ENCODE measurements at places on chromosomes 7 and 10. TPM values are rescaled to one million over a fixed set of nuclear protein-coding genes. Genes with fewer than 3 reads are reported as not detected.

Gene MRLN
- not detected for total RNA-seq

Gene ARL5B
- total RNA-seq: 9.5 TPM

Gene C7orf33
- not detected for total RNA-seq

Gene CYP2E1
- 10.6 TPM for total RNA-seq

Gene EVX1
- not detected for total RNA-seq

Gene MMD2
- total RNA-seq: not detected

Gene PRSS2
- not detected for total RNA-seq

Gene FGL2
- total RNA-seq: 1.6 TPM

Gene SYT15B
- 0.88 TPM for total RNA-seq

Gene TMEM270
- total RNA-seq: not detected

Gene PIP
- 0.56 TPM for total RNA-seq

Gene TRIM50
- total RNA-seq: not detected

Gene CALCR
- total RNA-seq: not detected

Gene RPEL1
- not detected for total RNA-seq

Gene ATG9B
- total RNA-seq: 16.7 TPM

Gene VOPP1
- 11.1 TPM for total RNA-seq

Gene TYW1B
- 1.00 TPM for total RNA-seq

Gene DGKI
- total RNA-seq: 0.20 TPM

Gene CDC14C
- not detected for total RNA-seq

Gene MAP3K8
- total RNA-seq: 22.1 TPM

Gene TMEM130
- not detected for total RNA-seq

Gene TES
- total RNA-seq: 52.9 TPM

Gene TDRD1
- not detected for total RNA-seq

Gene LIPM
- not detected for total RNA-seq

Gene PILRA
- total RNA-seq: 2.7 TPM

Gene FGFBP3
- 0.56 TPM for total RNA-seq

Data from esophagus mucosa (tissue), 1 donor.